ENCODE measurements at places on chromosomes 6 and 20. TPM values are rescaled to one million over a fixed set of nuclear protein-coding genes. Genes with fewer than 3 reads are reported as not detected.

Gene C20orf202
- total RNA-seq = 0.13 TPM

Gene CLVS2
- total RNA-seq = 0.26 TPM

DNA sequence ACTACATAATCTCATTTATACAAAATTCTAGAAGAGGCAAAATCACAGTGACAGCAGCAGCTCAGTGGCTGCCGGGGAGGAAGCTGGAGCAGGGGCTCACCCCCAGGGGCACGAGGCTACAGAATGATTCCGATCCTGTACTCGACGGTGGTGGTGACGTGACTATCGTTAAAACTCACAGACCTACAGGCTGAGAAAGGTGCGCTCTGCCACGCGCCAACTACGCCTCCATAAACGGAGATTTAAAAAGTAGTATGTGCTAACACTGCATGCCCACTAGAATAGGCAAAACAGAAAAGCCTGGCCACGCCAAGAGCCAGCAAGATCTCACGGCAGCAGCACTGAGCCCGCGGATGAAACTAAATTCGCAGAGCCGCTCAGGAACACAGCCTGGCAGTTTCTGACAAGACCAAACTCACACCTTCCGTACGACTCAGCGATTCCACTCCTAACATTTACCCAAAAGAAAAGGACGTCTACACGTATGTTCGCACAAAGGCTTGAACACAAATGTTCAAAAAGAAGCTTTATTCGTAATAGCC lies 25.2 kb downstream of the TAF4 start:
- H3K4me1 ChIP-seq = 0 out of 2 replicates have a peak, but pooled peaks cover 2% of the 10 kb centered on the region
- peaks cover 6% of the 10 kb centered on the region for H3K36me3 ChIP-seq
- no peak overlapping the region for H3K4me3 ChIP-seq
- no peak for DNase-seq
- no peak overlapping the region for H3K27ac ChIP-seq

DNA sequence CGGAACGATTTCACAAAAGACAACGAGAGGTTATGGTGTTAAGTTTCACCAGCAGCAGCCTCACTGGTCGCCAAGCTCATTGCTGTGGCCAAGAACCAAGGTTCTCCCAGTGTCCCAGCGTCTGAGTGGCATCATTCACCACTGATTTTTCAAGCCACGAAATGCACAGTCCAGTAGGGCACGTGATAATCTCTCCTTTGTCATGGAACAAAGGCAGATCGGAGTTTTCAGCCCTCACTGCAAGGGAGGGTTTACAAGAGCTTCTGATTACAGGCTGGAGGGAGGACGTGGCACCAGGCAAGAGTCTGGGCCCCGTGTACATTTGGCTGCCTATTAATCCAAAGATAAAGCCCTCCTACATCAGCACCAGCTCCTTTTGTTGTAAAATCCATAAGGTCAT lies 2.0 kb downstream of the CD24 start:
- H3K4me3 ChIP-seq = peak overlapping the region; percentile 99
- no peaks in the 10 kb centered on the region for H3K4me1 ChIP-seq
- no peaks in the 10 kb centered on the region for H3K27me3 ChIP-seq
- DNase-seq = no peak
- H3K27ac ChIP-seq = peak overlapping the region; percentile 2

GRCh38 chr6:154732538-154733182 lies 556 bp upstream of the SCAF8 start:
- H3K27me3 ChIP-seq = no peaks in the 10 kb centered on the region
- peaks cover 9% of the 10 kb centered on the region for H3K36me3 ChIP-seq
- H3K4me1 ChIP-seq = peaks cover 2% of the 10 kb centered on the region
- peak; percentile 72 for DNase-seq

DNA sequence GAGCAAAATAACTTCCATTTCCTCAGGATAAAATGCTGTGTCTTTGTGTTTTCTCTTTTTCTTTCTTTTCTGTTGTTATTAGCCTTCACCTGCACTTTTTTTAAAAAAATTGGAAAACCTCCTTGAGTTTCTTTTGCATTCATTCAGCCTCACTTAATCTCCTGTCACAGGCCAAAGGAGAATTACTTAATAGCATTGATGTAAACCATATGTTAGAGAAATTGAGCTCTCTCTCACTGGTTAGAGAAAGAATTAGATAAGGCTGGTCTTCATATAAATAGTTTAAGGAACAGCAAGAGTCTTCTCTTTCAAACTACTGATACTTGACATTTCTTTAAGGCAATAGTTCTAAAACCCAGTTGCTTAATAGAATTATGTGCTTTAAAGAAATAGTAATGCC lies 564.2 kb downstream of the TFAP2B start:
- no peaks in the 10 kb centered on the region for H3K4me1 ChIP-seq
- no peak overlapping the region for H3K4me3 ChIP-seq
- no peaks in the 10 kb centered on the region for H3K27me3 ChIP-seq
- DNase-seq = no peak

- H3K4me1 ChIP-seq = no peaks in the 10 kb centered on the region
- H3K27me3 ChIP-seq = no peaks in the 10 kb centered on the region
- H3K4me3 ChIP-seq = no peak overlapping the region
- H3K36me3 ChIP-seq = no peaks in the 10 kb centered on the region
- H3K27ac ChIP-seq = no peak overlapping the region
- no peak for DNase-seq
Measured at GRCh38 chr6:81773887-81774286, 21.4 kb upstream of the TENT5A start.

Measured in H9 (cell line).